ENCODE measurements at places on chromosomes 2 and 18. TPM values are rescaled to one million over a fixed set of nuclear protein-coding genes. Genes with fewer than 3 reads are reported as not detected.

SLC5A7 gene
- polyA plus RNA-seq = not detected

CXCR1 gene
- polyA plus RNA-seq = 0.35 TPM

SPATA3 gene
- polyA plus RNA-seq = not detected

SERPINB11 gene
- polyA plus RNA-seq = not detected

DOK1 gene
- 48.9 TPM for polyA plus RNA-seq

IRS1 gene
- polyA plus RNA-seq = 0.21 TPM

MTCL1 gene
- polyA plus RNA-seq = 0.28 TPM

CRYGA gene
- not detected for polyA plus RNA-seq

POTEI gene
- polyA plus RNA-seq = not detected

All from IgD-negative memory B cell (primary cell).